ENCODE measurements at places on chromosomes 5 and 9.
A peak's percentile ranks its signal among the peaks of the same experiment; 100 is the strongest.

- no peak for DNase-seq
- no peak overlapping the region for H3K4me3 ChIP-seq
- H3K27ac ChIP-seq = no peak overlapping the region
- no peaks in the 10 kb centered on the region for H3K36me3 ChIP-seq
Measured at GRCh38 chr9:37038302-37038942, 4.4 kb upstream of the PAX5 start.

DNA sequence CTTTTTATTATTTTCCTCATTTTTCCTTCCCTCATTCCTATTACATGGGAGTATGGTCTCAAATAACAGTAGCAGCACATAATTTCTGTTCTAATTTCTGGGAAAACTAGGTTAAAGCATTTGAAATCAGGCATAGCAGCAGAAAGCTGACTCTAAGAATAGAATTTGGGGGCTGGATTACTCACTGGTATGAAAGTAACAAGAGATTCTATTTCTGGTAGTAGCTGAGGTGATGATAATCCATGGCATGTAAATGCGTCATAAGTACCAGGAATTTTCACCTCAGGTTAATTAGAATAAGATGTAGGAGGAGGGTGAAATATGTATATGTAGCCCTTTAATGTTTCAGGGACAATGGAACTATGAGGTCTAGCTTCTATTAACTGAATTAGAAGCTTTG, 662.0 kb downstream of the PTPRD start:
- no peak for DNase-seq
- no peak overlapping the region for H3K27ac ChIP-seq
- H3K4me3 ChIP-seq = no peak overlapping the region
- H3K4me1 ChIP-seq = no peaks in the 10 kb centered on the region

DNA sequence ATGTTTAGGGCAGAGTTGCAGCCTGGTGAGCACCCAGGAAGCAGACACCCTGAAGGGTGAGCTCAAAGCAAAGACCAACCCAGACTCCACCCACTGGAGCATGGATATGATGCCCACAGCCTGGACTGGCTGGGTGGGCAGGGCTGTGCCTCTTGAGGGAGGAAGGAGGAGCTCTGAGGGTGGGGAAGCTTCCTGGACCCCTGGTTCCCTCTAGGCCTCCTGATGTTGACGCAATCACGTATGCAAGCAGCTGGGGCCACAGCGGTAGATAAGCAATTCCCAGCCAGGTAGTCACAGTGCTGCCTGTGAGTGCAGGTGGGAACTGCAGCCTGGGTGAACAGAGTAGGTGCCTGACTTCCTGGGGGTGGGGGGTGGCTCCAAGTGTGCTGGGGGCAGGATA, 271.5 kb downstream of the CDK5RAP2 start:
- DNase-seq = no peak
- no peaks in the 10 kb centered on the region for H3K27me3 ChIP-seq
- no peaks in the 10 kb centered on the region for H3K36me3 ChIP-seq
- H3K4me1 ChIP-seq = no peaks in the 10 kb centered on the region

- H3K4me1 ChIP-seq = no peaks in the 10 kb centered on the region
- no peak for DNase-seq
- H3K27me3 ChIP-seq = no peaks in the 10 kb centered on the region
Measured at GRCh38 chr5:115920171-115920725, 42.0 kb upstream of the LVRN start.

- no peak for DNase-seq
- H3K27me3 ChIP-seq = no peaks in the 10 kb centered on the region
- no peaks in the 10 kb centered on the region for H3K4me1 ChIP-seq
- H3K36me3 ChIP-seq = no peaks in the 10 kb centered on the region
- no peak overlapping the region for H3K4me3 ChIP-seq
Measured at GRCh38 chr9:31136524-31136923, 1247.9 kb upstream of the ACO1 start.

GRCh38 chr9:121282277-121283079, 14.5 kb downstream of the GSN start:
- H3K36me3 ChIP-seq = no peaks in the 10 kb centered on the region
- no peak overlapping the region for H3K4me3 ChIP-seq
- H3K27me3 ChIP-seq = no peaks in the 10 kb centered on the region
- DNase-seq = no peak

- DNase-seq = no peak
- H3K27me3 ChIP-seq = no peaks in the 10 kb centered on the region
Measured at GRCh38 chr5:136516637-136517036, 151.3 kb upstream of the TRPC7 start.

GRCh38 chr5:139914218-139914807, 118.7 kb downstream of the PSD2 start:
- H3K27me3 ChIP-seq = peaks cover 3% of the 10 kb centered on the region
- no peaks in the 10 kb centered on the region for H3K36me3 ChIP-seq
- H3K4me1 ChIP-seq = no peaks in the 10 kb centered on the region

- H3K36me3 ChIP-seq = no peaks in the 10 kb centered on the region
- no peak overlapping the region for H3K27ac ChIP-seq
- H3K27me3 ChIP-seq = no peaks in the 10 kb centered on the region
- no peak overlapping the region for H3K4me3 ChIP-seq
- H3K4me1 ChIP-seq = no peaks in the 10 kb centered on the region
Measured at GRCh38 chr9:13443346-13444244, 164.1 kb upstream of the MPDZ start.

DNA sequence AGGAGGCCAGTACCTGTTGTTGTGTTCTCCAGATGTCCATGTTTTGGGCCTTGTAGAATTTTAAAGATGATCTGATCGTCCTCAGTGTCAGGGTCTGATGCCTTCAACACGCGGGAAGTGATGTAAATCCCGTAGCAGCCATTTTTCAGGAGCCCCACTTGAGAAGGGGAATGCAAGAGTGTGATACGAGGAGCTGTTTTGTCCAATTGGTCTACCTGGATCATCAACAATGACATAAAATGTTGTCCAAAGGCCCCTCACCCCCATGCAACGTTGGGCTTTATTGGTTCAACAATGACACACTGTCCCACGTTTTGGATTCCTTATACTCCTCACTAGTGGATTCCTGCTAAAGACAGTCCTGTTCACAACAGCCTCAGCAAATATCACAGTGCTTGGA, 48.1 kb upstream of the CER1 start:
- H3K36me3 ChIP-seq = no peaks in the 10 kb centered on the region
- no peak overlapping the region for H3K27ac ChIP-seq
- no peaks in the 10 kb centered on the region for H3K4me1 ChIP-seq
- H3K4me3 ChIP-seq = no peak overlapping the region
- DNase-seq = no peak

DNA sequence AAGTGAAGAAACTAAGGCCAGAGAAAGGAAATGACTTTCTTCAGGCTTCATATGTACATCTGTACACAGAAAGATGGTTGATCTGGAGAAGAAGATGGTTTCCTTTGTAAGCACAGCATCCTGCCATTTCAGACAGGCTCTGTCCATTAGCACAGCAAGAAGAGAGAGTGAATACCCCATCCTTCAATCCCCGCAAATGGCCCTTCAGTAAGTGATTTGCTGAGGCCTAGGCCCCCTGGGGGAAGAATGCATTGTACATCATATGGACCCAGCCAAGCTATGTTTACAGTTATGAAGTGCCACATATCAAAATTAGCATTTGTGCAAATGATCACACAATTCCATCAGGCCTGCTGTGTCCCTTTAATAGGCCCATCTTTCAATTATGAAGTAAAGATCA, 657.4 kb downstream of the BRINP1 start:
- H3K4me3 ChIP-seq = no peak overlapping the region
- no peaks in the 10 kb centered on the region for H3K27me3 ChIP-seq
- no peak overlapping the region for H3K27ac ChIP-seq
- no peaks in the 10 kb centered on the region for H3K4me1 ChIP-seq
- DNase-seq = no peak

DNA sequence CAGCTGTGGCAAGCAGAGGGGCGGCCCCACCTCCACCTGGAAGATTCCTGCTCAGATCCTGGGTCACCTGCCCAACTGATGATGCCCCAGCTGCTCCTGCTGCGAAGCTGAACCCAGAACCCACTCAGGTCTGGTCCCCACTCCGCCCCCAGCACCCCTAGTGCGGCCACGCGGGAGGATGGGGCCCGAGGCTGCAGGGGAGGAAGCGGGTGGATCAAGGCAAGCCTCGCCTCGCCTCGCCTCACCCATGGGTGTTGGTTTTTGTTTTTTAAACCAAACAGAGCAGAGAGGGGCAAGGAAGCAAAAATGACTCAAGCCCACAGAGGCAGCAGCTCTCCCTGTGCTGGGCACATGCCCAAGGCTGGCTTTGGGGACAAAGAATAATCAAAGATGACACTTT, 23.2 kb downstream of the ABO start:
- no peaks in the 10 kb centered on the region for H3K36me3 ChIP-seq
- H3K4me3 ChIP-seq = no peak overlapping the region
- H3K27ac ChIP-seq = peak overlapping the region; percentile 54
- H3K27me3 ChIP-seq = peaks cover 2% of the 10 kb centered on the region
- no peaks in the 10 kb centered on the region for H3K4me1 ChIP-seq

DNA sequence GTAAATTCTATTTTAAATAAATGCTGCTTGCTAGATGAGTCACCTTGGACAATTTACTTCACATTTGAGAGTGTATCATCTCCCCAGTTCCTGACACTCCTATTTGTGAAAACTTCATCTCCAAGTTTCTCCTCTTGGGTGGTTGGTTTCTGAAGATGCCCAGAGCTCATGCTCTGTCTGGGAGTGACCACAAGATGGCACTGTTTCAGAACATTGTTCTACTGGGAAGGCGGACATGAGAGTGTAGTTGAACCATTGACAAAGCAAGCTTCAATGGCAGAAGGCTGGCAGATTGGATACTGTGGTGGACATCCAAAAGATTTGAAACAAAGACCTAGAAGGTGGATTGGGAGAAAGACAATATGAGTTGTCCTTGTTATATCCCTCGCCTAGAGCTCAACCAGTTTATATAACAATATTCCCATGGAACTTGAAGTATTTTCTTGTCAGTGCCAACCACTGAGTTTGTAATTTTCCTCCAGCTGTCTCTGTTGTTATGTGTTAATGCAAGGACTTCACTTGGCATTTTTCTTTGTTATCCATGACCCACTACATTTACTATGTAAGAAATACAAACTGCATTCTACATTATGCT, 234.3 kb upstream of the ANKH start:
- no peaks in the 10 kb centered on the region for H3K4me1 ChIP-seq
- no peak overlapping the region for H3K27ac ChIP-seq
- no peak for DNase-seq
- H3K4me3 ChIP-seq = no peak overlapping the region
- H3K36me3 ChIP-seq = no peaks in the 10 kb centered on the region

DNA sequence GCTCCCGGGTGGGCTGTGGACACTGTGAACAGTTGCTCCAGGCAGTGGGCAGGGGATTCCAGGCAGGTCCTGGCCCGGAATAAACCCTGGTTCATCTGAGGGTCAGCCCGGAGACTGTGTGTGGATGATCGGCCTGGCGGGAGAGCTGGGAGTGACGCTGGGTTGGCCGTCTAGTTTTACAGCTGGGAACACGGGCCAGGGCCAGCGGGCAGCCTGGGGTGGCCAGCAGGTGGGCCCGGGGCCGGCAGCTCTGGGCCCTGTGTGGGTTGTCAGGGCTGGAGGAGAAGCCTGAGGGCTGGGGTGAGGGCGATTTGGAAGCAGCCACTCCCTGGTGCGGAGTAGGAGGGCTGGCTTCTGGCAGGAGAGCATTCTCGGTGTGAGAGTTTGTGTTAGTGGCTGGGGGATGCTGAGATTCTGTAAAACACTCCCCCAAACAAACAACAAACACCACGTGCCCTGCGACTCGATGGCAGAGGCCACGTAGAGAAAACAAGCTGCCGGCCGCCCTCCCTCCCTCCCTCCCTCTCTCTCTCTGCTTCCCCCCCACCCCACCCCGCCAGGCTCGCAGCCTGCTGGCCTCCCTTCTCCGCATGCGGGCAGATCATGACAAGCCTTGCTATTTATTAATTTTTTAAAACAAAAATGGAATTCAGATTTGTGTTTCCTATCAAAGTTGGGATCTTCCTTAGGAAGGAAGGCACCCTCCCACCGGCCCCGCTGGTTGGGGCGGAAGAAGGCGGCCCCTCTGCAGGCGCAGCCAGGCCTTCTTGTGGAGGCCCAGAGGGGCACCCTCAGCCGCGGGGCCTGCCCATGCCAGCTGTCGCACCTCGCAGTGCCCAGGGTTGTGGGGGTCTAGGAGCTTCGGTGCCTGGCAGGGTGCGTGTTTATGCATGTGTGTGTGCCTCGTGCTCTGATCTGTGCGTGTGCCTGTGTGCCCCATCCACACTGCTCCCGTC, 49.5 kb downstream of the RXRA start:
- no peaks in the 10 kb centered on the region for H3K36me3 ChIP-seq
- H3K27ac ChIP-seq = no peak overlapping the region
- DNase-seq = no peak
- H3K4me3 ChIP-seq = no peak overlapping the region

DNA sequence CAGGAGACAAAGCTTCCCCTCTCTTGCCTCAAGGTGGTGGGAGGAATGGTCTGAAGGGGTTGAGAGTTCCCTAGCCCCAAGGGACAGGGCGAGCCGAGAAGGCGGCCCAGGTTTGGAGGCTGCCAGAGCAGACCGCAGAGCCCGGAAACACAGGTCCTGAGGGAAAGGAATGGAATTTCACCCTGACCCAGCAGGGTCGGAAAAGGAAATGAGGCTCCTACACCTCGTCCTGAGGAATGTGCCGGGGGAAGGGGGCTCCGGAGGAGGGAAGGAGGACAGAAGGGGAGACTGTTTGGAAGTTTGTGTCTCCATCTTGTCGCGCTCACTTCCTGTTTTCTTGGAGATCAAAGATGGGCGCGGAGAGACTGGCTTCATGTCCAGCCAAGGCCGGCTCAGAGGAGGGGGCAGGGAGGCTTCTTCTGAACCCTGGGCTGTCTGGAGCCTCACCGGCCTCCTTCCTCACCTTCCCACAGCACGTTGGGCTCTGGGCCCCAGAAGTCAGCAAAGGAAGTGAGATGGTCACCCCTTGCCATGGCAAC, 9.6 kb downstream of the ENG start:
- H3K4me3 ChIP-seq = no peak overlapping the region
- peaks cover 6% of the 10 kb centered on the region for H3K36me3 ChIP-seq
- no peak for DNase-seq
- H3K27me3 ChIP-seq = no peaks in the 10 kb centered on the region
- H3K27ac ChIP-seq = no peak overlapping the region

- no peak overlapping the region for H3K27ac ChIP-seq
- no peaks in the 10 kb centered on the region for H3K36me3 ChIP-seq
- H3K4me1 ChIP-seq = no peaks in the 10 kb centered on the region
- DNase-seq = no peak
- no peak overlapping the region for H3K4me3 ChIP-seq
Measured at GRCh38 chr9:88044200-88044599, 69.9 kb upstream of the CDK20 start.

GRCh38 chr9:137149942-137150616, 11.1 kb downstream of the GRIN1 start:
- H3K4me1 ChIP-seq = no peaks in the 10 kb centered on the region
- DNase-seq = no peak
- no peak overlapping the region for H3K4me3 ChIP-seq
- no peaks in the 10 kb centered on the region for H3K36me3 ChIP-seq
- H3K27ac ChIP-seq = no peak overlapping the region

GRCh38 chr5:127097278-127097677, 24.0 kb upstream of the C5orf63 start:
- H3K27ac ChIP-seq = no peak overlapping the region
- H3K27me3 ChIP-seq = no peaks in the 10 kb centered on the region
- no peaks in the 10 kb centered on the region for H3K36me3 ChIP-seq

GRCh38 chr9:108766626-108767161, 89.1 kb downstream of the ACTL7B start:
- H3K27me3 ChIP-seq = no peaks in the 10 kb centered on the region
- H3K36me3 ChIP-seq = no peaks in the 10 kb centered on the region
- no peak overlapping the region for H3K4me3 ChIP-seq
- H3K27ac ChIP-seq = no peak overlapping the region
- no peaks in the 10 kb centered on the region for H3K4me1 ChIP-seq
- DNase-seq = no peak
